ENCODE measurements at places on chromosomes 6 and 20.

DNA sequence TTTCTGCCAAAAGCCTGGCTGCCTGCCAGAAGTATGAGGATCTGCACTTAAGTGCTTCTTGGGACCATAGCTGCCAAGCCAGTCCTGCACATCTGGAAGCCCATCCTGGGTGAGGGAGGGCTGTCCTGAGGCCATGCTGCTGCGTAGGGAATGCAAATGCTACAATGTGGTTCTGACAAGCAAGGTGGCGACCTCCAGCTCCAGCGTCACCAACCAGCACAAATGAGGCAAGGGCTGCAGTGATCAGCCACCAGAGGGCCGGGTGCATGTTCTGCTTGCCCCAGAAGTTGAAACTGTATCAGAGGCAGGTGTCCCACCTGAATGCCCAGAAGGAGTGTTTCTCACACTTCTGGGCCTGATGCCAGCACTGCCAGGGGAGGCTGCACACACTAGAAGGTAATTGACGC, 99.1 kb upstream of the KCNQ5 start:
- DNase-seq: no peak

GRCh38 chr6:41824571-41825569, 37.4 kb downstream of the TOMM6 start:
- peak; percentile 91 for DNase-seq

DNA sequence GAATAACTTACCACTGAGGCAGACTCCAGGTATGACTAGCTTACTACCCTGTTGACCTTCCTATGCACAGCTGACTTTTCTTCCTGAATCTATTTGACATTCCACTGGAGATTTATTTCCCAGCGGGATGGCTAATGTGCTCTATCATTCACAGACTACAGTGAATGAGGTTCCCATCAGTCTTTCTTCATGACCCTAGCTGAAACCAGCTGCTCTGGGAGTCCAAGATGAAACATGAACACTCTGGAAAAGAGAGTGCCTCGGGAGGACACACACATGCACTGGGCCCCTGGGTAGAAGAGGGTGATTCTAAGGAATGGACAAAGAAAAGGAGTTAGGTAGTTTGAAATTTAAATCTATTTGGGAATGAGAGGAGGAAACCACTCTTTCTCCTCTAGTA, 82.6 kb upstream of the DST start:
- DNase-seq: no peak

GRCh38 chr6:111564482-111564945, 41.2 kb downstream of the TRAF3IP2 start:
- DNase-seq: peak; percentile 31

- no peak for DNase-seq
Measured at GRCh38 chr6:109628158-109629000, 62.6 kb downstream of the AK9 start.

DNA sequence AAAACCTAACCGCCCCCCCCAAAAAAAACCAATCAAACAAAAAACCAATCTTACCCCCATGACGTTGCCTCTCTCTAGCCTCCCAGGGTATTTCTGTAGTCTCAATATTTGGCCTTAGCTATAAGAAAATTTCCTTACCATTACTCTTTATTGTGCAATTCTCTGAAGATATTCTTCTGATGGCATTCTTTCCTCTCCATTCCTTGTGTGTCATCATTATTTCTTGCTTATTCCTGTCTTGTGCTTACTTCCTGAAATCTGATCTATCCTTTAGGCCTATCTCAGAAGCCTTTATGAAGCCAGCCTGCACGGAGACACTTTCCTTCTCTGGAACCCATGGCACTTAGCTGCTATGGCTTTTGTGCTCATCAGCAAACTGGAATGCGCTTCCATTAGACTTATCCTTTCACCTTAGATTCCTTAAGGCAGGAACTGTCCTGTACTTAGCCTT, 65.9 kb upstream of the DDR1 start:
- DNase-seq: peak; percentile 93

DNA sequence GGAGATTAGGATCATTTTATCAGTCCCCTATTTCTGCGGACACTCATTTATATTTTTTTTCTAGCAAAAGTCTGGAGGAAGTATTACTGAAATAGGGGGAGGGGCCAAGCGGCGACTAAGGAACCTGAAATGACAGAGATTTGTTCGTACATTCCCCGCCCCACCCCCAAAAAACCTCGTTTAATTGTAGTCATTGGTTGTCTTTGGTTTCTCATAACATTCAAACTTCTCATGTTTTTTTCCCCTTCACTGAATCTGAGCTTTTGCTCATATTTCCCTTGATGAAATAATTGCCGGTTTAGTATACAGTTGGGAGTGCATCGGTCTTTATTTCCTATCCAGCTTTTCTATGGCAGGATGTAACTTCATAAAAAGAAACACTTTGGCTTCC, 768 bp upstream of the FYN start:
- DNase-seq: peak; percentile 30

DNA sequence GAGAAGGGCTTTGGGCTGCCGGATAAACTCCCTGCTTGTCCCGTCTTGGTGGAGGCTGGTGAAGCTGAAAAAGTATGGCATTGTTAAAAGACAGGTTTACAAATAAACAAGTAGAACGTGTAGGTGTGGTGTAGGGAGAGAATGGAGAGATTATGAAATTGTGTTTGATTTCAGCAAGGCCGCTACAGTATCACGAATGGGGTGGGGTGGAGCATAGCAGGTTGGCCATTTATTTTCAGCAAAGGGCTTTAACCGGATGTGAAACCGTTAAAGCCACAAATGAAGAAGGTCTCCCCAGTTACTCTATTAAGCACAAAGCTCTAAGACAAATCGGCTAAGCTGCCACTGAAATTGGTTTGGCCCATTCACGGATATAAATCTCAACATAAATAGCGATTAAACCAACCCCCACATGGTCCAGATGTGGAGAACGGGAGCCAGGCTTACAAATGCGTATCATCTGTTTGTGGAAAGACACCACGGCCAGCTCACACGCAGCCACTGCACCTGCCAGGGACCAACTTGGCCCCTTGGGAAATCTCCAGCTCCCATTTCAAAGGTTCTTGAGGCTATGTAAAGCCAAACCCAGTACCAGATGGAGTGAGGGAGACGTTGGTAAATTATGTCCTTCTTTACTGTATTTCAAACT, 94.0 kb downstream of the ZMYND8 start:
- DNase-seq: no peak

GRCh38 chr6:12403947-12404647, 113.9 kb downstream of the EDN1 start:
- DNase-seq: no peak

DNA sequence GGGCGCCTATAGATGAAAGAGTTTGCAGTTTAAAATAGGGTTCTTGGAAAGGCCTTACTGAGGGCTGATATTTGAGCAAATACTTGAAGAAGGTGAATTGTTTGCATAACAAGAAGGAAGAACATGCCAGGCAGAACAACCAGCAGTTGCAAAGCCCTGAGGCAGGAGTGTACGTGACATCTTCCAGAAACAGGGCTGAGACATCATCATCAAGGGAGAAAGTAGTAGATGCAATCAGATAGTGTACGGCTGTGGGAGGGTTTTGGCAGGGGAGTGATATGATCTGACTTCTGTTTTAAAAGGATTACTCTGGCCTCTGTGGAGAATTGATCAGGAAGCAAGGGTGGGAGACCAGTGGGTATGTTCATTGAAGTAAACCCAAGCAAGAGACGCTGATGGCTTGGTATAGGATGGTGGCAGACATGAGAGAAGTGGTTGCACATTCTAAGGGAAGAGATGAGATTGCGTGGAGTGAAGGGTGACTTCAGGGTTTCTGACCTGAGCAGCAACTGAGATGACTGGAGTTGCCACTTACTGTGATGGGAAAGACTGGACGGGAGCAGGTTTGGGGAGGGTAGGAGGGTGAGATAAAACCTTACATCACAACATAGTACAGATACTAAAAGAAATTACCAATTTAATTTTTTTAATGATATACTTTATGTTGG, 28.8 kb downstream of the RIOK1 start:
- no peak for DNase-seq

DNA sequence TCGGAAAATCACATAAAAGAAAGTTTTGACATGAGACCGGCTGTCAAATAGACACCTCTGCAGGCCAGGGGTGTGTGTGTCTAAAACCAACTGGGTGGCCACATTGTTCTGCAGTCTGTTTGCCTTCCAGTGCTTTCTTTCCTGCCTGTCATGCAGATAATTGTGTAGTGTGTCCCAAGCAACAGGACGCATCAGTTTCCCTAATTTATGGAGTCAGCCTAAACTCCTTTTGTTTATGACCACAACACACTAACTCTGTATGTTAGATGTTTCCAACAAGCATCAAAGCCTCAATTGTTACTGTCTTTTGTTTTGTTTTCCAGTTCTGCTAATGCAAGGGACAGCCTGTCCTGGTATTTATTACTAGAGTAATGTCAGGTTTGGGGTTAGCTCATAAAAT, 205.7 kb downstream of the ATXN1 start:
- DNase-seq: no peak

DNA sequence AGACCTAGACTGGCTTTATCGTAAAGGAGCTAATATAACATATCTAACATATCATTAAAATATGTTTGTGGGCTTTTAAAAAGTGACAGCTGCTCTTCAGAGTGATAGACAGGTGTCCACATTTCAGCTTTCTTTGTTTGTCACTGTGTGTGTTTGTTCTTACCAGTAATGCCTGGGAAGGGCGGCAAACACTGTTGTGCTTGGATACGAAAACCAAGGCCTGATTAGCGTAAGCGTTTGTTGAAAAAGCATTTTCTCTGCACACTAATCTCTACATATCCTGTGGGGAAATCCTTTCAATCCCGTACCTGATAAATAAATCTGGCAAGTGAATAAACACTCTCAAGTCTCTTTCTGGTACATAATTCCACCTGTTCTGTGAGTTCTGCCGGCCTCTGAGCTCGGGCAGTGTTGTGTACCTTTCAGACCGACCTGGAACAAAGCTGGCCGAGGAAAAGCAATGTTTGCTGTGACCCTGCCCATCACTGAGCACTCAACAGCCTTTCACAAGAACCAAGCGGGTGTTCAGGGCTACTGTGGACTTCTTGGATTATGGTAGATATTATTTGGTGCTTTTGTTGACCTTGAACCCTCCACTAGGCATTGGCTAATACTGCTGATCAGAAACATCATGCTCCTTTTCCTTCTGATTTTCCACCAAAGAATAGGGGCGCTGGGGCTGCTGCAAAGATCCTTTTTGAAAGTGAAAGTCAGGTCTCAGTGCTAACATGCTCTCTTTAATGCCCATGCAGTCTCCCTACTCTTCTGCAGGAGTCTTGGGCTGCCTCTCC, 100.4 kb downstream of the CD83 start:
- DNase-seq: no peak

- DNase-seq: no peak
Measured at GRCh38 chr20:1462834-1463233, 3.8 kb downstream of the NSFL1C start.

DNA sequence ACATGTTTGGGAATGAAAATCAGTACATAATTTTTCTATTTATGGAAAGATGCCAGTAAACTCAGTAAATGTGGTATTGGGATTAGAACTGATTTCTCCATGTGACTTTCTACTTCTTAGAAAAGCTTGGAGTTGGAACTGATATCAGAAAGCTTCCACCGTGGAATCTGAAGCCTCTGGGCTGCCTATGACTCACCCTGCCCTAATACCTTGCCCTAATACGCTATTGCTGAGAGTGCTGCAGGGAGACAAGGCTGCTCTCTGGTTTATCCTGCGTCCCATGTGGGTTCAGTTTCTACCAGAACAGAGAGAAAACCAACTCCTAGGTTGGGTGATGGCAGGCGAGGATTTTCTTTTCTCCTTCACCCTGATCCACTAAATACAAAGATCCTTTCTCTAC, 3.3 kb upstream of the STMND1 start:
- peak; percentile 56 for DNase-seq

- DNase-seq: no peak
Measured at GRCh38 chr6:120147071-120147871, 797.7 kb upstream of the MAN1A1 start.

DNA sequence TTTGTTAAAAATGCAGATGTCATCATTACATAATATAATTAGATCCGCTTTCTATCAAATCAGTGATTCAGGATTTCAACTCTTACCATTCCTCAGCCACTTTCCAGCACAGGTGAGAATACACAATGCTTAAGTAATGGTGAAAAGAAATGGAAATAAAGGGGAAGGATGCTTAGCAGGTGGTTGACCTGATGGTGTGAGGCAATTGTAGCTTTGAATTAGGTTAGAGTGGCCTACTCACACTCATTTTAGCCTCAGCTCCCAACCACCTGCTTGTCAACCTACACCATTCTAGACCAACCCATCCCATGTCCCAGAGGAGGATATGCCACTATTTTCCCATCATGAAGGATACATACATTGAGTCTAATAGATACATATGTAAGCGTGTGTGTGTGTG, 138.1 kb downstream of the DNAH8 start:
- DNase-seq: no peak

- DNase-seq: no peak
Measured at GRCh38 chr6:151205721-151206600, 33.8 kb upstream of the AKAP12 start.

GRCh38 chr20:59962155-59962554, 3.9 kb downstream of the CDH26 start:
- DNase-seq: no peak

- peak; percentile 81 for DNase-seq
Measured at GRCh38 chr6:142387997-142388815, 86.4 kb downstream of the ADGRG6 start.

DNA sequence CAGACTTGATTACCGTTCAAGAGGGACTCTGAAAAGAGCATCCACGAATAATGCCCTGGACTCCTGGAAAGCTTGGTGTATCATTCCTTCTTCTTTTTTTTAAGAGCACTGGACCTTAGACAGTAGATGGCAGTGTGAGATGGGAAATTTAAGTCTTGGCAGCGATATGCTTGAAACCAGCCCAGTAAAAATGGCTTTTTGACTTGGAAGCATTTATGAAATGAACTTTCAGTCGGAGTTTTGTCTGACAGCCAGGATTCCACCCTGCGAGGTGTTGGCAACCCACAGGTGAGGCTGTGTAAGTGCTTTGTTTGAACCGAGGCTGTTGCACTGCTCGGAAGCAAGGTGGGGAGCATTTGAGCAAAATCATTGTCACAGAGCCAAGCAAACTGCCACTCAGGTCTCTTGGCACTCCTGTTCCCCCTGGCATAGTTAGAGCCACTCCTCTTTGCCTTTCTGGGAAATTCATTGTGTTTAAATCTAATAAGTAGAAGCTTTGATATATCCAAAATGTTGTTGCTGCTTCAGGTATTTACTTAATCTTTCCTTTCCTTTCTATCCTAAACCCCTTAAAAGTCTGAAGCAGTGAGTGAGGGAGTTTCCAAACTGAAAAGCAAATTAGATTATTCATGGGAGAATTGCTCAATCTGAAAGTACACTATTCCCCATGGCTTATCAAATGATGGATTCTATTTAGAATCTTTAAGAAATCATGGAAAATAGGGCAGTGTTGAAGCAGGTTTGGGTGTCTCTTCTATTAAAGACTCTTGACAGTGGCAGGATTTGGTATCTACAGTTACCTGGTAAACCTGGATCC, 272.8 kb upstream of the SLC35B3 start:
- peak; percentile 47 for DNase-seq

- no peak for DNase-seq
Measured at GRCh38 chr20:5442101-5442500, 125.3 kb upstream of the PROKR2 start.

Measured in choroid plexus epithelial cell (primary cell).